ENCODE measurements at places on chromosomes 7 and 10. TPM values are rescaled to one million over a fixed set of nuclear protein-coding genes. Genes with fewer than 3 reads are reported as not detected.

GRCh38 chr10:46297406-46298204 is 10.8 kb downstream of the ANTXRL start:
- DNase-seq: peak; percentile 35

- DNase-seq: peak; percentile 33
These were observed 89.3 kb downstream of the SLIT1 start for GRCh38 chr10:97096261-97097083.

The ZNF804B gene
- not detected for total RNA-seq

The C10orf143 gene
- total RNA-seq: 10.9 TPM
